GM19239 (cell line): ENCODE measurements at places on chromosomes 3 and 15.

GRCh38 chr3:136899622-136900158, 37.7 kb downstream of the NCK1 start:
- no peak for DNase-seq

DNA sequence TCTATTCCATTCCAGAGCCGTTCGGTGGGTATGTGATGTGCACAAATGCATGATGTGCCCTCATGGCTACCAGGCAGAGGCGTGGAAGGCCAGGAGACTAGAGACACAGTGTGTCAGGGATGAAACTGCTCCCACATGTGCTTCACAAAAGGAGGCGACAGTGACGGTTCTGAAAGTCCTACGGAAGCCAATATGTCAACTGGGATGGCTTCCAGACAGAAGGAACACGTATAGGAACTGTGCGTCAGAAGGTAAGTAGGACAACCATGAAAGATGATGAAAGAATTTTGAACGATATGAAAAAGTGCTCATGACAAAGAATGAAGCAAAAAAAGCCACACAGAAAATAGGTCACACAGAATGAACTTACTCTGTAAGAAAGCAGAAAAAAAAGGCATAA, 34.1 kb downstream of the GLB1 start:
- DNase-seq = no peak

GRCh38 chr3:186980989-186981388, 50.7 kb downstream of the ST6GAL1 start:
- DNase-seq = no peak

GRCh38 chr3:70603103-70603502, 290.7 kb upstream of the MDFIC2 start:
- DNase-seq = no peak

DNA sequence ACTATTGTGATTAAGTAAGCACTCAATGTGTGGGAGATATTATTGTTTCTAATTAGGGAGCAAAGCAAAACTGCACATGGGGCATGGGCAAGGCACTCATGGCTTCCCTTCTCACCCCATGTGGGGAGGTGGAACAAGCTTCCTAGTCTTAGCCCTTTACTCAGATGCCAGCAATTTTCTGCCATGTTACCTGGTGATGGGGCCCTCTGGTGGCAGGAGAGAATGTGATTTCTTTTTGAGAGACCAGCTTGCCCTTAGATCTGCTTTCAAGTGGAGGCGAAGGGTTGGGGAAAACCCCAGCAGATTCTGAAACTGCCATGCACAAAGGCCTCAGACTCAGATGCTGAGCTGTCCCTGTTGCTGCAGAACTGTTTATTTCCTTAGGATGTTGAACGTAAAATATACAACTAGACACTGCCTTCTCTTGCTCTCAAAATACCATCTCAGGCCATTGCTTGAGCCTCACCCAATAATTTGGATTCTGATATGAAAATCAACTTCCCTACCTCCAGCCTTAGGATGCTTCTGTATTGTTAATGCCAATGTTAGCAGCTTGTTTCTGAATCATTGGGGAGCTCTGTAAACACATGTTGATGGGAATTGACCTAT, 130.2 kb upstream of the TPRG1 start:
- peak; percentile 35 for DNase-seq

- no peak for DNase-seq
Observed at GRCh38 chr3:157861076-157861765, 245.0 kb downstream of the SHOX2 start.

DNA sequence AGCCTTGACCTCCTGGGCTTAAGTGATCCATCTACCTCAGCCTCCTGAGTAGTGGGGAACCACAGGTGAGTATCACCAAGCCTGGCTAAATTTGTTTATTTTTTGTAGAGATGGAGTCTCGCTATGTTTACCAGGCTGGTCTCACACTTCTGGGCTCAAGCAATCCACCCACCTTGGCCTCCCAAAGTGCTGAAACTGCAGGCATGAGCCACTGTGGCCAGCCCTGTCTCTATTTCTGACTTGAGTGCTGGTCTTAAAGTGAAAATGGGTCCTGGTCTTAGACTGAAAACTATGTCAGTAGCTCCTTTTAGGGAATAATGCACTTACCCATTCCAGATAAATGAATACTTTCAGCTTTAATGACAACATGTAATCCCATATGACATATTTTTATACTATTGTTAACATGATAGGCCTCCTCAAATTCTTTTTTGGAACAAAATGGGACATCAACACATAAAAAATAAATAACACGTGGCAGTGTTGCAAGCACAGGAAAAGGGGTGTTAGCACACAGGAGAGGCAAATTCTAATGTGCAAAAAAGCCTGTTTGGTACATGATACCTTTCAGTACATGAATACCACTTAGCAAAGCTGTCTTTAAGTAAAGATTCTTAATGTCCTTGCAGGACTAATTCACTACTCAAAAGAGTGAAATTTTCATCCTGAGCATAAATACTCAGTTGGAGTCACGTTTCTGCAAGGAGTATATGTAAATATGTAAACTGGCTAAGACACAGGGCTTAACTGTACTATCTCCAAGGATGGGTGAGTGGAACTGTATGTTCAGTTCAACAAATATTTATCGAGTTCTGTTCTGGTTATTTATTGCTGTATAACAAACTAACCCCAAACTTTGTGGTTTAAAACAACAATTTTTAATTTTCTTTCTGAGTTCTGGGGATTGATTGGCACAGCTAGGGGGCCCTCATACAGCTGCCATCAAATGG, 194.7 kb downstream of the NR1D2 start:
- DNase-seq = no peak

DNA sequence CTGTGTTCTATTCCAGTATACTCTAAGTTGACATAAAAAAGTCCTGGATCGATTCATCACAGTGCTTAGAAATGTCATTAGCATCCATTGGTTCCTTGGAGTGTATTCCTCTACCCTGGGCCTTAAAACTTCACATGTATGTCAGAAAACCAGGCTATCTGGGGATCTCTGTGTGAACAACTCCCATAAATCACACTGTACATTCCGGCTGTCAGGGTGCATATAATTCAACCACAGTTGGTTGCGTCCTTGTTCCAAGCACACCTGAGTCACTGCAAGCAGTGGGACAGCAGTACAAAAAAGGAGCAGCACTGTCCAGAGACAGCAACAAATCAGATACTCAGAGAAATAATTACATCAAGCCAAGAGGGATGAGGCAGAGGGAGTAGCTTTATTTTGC, 52.4 kb downstream of the PDZRN3 start:
- DNase-seq = no peak

- no peak for DNase-seq
Observed at GRCh38 chr3:28576614-28577200, 228.1 kb upstream of the AZI2 start.

- no peak for DNase-seq
Observed at GRCh38 chr15:99155961-99156443, 51.1 kb downstream of the SYNM start.

- DNase-seq = no peak
Observed at GRCh38 chr15:88779944-88780343, 23.3 kb upstream of the ACAN start.

- no peak for DNase-seq
Observed at GRCh38 chr3:154095832-154096421, 25.3 kb upstream of the ARHGEF26 start.

GRCh38 chr3:132536442-132537153, 60.5 kb upstream of the ACKR4 start:
- DNase-seq = no peak

GRCh38 chr15:77688693-77689092, 56.0 kb upstream of the LINGO1 start:
- no peak for DNase-seq

DNA sequence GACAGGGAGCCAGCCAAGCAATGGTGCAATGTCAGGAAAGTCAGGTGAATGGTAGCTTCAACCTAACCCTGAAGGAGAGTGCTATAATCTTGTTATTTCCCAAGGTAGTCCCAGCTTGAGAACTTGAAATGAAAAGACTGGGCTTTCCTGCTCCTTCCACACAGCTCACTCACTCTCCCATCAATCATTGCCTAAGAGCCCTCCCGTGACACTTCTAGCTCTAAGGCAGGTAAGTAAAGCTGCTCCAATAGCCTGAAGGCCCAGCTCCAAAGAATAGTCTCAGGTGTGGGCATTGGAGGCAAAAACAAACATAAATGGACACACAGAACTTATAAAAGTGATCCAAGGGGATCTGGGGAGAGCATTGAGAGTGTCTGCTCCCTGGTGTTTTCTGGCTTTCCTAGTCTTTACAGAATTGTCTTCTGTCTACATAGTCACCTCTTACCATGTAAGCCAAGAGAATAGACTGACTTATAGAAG, 63.1 kb upstream of the TBC1D5 start:
- no peak for DNase-seq

- no peak for DNase-seq
Observed at GRCh38 chr15:50287324-50288116, 22.0 kb upstream of the HDC start.

GRCh38 chr3:50583897-50584296, 14.6 kb downstream of the HEMK1 start:
- DNase-seq = no peak

GRCh38 chr3:166660962-166661361, 719.1 kb downstream of the ZBBX start:
- no peak for DNase-seq

- DNase-seq = peak; percentile 97
Observed at GRCh38 chr3:50192689-50193141, 1.3 kb downstream of the GNAT1 start.

DNA sequence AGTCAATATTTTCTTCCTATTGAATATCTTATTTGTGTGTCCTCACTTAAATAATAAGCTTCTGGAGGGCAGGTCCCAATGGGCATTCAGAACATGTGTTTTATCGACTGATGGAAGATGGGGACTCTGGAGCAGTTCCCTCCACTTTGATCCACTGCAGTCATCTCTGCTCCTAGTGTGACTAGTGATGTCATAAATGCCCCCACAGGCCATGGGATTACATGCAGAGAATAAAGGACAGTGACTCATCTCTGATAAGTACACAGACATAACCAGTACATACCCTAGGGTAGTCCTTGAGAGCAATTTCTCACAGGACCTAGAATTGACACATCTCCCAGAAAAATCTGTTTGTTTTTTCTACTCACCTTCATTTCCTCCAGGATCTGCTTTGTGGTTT, 49.4 kb upstream of the FMN1 start:
- DNase-seq = no peak

GRCh38 chr15:89196994-89197393, 24.4 kb downstream of the RLBP1 start:
- DNase-seq = no peak

GRCh38 chr15:86439614-86440013, 359.9 kb downstream of the AGBL1 start:
- DNase-seq = no peak

GRCh38 chr3:43363621-43364266, 77.4 kb downstream of the SNRK start:
- DNase-seq = no peak

GRCh38 chr3:5756443-5756842, 568.9 kb downstream of the EDEM1 start:
- no peak for DNase-seq

GRCh38 chr3:121752261-121752660, 2.7 kb upstream of the GOLGB1 start:
- DNase-seq = no peak

DNA sequence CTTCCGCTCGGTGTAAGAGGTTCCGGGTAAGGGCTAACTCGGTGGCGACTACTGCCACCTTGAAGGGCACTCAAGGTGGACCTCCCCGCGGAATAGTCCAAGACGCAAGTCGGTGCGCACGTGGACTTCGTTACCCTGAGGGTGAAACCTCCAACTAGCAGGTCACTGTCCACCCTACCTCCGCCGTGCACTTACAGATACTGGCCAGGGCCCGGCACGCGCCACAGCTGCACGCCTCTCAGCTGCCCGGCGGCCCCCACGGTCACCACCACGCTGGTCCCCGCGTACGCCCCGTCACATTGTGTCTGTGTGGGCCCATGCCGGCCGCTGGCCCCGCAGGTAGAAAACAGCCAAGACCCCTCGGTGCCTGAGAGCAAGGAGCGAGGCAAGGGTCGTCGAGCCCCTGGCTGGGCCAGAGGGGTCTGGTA, 1.1 kb downstream of the LTK start:
- DNase-seq = no peak

DNA sequence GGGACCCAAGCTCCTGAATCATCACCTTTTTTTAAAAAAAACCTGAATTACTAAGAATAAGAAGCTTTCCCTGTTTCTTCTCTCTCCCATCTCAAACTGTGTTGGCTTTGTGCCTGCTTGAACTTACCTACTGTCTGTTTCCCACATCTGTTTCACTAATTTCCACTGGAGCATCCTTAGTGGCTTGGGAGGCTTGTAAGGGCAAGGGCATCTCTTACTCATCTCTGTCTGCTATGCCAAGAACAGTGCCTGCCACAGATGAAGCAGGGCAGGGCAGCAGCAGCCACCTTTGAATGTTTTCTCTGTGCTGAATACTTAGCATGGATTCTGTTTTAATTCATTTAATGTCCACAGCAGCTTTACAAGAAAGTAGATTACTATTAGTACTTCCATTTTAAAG, 42.3 kb downstream of the SNRK start:
- DNase-seq = no peak

DNA sequence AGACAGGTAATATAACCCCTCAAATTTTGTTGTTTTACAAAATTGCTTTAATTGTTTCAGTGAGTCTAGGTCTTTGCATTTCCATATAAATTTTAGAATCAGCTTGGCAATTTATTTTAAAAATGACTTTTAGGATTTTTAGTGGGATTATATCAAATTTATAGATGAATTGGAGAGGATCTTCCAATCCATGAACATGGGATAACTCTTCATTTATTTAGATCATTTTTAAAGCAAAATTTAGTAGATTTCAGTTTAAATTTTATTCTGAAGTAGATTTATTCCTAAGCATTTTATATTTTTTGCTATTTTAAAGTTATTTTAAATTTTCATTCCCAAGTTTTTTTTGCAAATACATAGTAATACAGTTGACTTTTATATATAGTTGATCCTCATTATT, 58.1 kb upstream of the THSD4 start:
- DNase-seq = no peak

DNA sequence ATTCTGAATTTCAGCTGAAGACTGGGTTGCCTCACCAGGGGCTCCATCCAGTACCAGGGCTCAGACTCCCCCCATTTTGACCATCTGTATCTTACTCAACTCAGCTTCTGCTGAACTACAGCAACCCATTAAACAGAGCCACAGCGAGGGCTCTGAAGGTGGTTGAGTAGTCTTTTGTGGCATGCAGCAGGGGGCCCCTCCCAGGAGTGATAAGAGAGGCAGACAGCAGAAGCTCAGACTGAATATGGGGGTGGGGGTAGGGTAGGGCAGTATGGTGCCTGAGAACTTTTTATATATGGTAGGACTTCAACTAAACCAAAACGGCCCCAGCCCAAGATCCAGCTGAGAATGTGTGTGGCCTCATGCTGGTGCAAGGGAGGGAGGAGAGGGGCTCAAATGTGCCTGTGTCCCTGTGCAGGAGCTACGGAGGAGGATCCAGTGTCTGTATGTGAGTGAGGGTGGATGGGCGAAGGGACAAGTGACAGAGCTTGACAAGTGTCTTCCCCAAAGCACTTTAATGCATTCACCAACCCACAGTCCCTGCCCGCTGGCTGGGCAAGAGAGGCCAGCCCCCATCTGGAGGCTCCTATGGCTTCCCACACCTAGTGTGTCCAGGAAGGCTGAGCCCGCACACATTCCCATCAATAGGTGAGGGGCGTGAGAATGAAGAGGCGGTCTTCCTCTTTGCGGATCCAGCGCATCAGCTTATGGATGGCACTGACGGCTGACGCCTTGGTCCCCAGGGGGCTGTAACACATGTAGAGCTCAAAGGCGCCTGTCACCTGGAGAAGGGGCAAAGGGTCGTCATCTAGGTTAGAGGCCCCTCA, 4.9 kb upstream of the MST1R start:
- DNase-seq = no peak
